ENCODE measurements at places on chromosomes 3 and 15.

DNA sequence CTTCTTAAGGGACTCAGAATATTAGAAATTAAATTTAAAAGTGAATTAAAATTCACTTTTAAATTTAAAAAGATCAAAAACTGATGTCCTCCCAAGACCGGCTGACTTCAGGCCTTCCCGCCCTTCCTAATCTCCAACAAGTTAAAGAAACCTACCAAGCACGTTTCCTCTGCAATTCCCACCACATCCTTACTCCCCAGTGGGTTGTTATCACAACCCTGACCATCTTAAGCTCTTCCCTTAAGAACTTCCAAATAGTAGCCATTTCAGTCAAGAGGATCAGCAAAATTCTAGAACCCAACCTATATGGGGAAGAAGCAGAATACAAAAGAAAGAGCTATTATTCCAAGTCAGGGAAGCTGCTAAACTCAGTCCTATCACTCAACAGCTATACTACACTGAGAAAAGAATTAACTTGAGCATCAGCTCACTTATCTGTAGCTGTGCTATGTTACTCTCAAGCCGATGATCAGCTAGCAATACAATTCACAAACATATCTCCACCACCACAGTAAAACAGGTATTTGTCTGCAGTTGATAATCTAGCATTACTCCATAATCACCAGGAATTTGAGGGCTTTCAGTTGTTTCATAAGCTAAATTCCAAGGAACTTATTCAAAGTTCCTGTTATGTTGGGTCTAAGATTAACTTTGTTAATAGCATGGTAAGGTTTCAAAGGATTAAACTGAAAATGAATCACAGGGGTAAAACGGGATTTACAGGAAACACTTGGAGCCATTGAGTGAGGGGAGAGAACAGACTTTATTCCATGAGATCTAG lies 14.3 kb downstream of the ABCC5 start:
- DNase-seq = no peak

DNA sequence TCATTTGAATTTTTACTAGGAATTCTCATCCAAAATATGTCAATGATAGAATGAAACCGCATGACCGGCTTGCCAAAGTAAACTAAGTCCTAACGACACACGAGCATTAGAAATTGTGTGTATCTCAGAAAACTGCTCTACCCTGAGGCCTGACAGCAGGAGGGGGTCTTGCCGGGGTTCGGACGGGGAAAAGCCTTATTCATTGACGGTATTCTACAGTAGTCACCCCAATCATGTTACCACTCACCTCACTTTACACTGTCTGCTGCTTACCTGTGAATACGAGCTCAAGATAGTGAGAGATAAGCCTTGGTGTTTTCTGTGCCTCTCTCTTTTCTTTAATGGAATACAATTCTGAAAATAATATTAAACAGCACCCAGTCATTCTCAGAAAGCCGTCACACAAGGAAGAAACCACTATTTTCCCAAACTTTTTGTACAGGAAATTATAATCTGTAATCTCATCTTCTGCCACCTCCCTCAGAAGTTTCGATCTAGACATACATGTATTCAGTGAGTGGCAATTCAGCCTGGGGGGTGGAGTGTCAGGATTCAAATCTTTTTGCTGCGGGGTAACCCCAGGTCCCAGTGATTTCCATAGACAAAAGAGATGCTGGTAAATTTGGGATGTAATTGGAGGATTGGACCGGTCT lies 492 bp upstream of the FAM43A start:
- no peak for DNase-seq

DNA sequence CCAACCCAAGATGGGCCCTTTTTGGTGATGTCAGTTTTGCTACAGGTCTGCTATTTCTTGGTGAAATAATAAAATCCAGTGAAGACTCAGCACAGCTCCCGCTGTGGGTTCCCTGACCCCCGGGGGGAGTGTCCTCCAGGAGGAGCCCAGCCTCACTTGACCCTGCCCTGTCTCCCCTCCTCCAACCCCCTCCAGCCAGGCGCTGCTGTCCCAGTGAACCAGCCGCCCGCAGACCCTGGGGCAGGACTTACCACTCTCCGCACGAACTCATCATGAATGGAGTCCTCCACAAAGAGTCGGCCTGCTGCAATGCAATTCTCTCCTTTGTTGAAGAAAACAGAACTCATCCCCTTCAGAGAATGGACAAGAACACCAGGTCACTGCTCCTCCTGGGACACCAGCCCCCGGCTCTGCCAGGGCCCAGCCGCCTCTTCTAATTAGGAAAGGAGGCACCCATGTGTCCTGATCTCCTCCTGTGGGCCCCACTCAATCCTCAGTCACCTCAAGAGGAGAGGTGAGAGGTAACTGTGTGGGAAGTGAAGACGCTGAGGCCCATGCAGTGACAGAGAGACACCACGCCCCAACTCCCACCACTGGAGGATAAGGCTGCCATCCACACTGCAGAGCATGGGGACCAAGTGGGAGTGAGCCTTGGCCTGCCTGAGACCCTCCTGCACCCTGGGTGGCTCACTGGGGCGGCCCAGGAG lies 28.8 kb upstream of the SLC41A3 start:
- DNase-seq = no peak

DNA sequence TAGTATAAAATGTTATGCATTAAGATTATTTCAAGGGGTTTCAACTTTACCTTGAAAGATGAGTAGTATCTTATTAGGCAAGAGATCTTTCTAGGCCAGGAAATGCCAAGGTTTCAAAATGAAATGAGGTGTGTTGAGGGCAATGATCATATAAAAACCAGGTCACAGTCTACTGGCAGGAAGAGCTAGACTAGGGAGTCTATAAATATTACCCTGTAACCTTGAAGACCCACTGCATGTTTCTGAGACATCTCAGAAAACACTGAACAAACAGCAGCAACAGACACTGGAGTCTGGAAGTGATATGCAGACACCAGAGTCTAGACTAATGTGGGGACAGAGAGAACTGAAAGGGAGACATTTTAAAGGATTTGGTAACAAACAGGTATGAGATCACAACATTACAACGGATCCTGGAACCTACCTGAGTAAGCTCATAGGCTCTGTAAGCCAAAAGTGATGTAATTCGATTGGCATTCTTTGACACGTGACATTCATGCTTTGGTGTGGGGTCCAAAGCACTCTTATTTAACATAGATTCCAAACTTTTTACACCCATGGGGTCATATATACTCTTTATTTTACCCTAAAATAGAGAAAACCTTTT lies 15.0 kb downstream of the TASOR start:
- DNase-seq = no peak

- no peak for DNase-seq
These were observed 21.3 kb downstream of the RGMA start for GRCh38 chr15:93067649-93068085.
